ENCODE measurements at places on chromosomes 3 and 15. TPM values are rescaled to one million over a fixed set of nuclear protein-coding genes. Genes with fewer than 3 reads are reported as not detected.

Gene LEO1
- total RNA-seq: 14.6 TPM

Gene ACTRT3
- total RNA-seq: 3.9 TPM

Gene GPR27
- not detected for total RNA-seq

Gene SAMMSON
- total RNA-seq: not detected

Measured in epithelial cell of alveolus of lung (primary cell).